NK-92 treated with Interleukin-12 subunit alpha and Interleukin-12 subunit beta, amount 100 ng/mL, for 24 hours (cell line): ENCODE measurements at places on chromosomes 5 and 9.

DNA sequence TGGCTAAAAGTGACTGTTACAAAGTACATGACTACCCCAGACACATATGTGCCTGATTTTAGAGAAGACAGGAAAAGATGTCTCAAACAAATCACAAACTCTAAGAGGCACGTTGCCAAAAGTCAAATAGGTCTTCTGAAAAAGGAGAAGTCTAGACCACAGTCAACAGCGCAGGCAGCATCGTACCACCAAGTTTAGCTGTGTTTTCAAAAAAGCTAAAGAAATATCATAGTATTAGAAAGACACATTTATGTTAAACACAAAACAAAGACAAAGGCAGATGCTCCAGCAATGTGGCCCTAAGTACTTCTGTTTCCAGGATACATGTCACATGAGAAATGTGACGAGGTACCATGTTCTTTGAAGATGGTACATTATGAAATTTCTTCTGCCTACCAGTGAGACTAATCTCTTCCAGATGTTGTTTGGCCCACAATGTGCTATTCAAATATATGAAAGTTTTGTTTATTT, 43.5 kb downstream of the LPAR1 start:
- no peak for DNase-seq

GRCh38 chr5:74251141-74252035, 389.1 kb downstream of the ENC1 start:
- no peak for DNase-seq

GRCh38 chr5:60945813-60946187, 795 bp downstream of the NDUFAF2 start:
- no peak for DNase-seq

DNA sequence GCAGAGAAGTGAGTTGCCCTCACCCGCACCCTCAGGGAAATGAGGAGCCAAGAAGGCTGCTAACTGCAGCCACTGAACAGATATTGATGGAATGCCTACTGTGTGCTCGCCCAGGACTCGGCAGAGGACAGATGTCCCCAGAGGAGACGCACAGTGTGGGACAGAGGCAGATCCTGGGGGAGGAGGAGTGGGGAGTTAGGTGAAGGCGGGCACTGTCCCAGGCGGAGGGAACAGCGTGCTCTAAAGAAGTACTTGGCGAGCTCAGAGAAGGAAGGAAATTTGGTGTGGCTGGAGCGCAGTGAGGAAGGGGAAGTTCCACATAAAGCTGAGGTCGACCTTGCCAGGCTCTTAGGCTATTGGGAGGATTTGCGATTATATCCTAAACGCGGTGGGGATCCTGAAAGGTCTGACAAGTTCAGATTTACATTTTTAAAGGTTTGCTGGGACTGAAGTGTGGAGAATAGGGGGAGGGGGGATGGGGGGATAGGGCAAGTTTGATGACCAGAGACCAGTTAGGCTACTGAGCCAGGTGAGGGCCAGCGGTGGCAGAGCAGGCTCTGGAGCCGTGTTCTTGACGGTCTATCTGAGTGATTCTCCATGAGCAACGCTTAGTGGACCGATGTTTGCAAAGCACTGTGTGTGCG, 23.6 kb upstream of the CERCAM start:
- no peak for DNase-seq

DNA sequence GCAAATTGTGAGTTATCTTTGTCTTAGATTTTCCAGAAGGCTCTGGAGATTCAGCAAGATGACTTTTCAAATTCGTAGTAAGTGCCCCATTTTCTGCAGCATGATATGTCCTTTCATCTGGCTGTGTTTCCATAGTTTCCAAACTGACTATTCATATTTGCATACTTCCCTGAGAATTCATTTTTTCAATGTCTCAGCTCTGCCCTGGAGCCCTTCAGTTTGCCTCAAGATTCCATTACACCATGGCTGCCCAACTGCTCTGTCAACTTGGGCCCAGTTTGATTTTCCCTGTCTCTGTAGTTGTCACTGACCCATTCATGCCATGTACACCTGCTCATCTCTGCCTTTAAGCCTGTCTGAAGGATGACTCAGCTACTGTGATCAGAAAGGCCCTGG, 94.2 kb upstream of the RUSC2 start:
- DNase-seq, result no peak

DNA sequence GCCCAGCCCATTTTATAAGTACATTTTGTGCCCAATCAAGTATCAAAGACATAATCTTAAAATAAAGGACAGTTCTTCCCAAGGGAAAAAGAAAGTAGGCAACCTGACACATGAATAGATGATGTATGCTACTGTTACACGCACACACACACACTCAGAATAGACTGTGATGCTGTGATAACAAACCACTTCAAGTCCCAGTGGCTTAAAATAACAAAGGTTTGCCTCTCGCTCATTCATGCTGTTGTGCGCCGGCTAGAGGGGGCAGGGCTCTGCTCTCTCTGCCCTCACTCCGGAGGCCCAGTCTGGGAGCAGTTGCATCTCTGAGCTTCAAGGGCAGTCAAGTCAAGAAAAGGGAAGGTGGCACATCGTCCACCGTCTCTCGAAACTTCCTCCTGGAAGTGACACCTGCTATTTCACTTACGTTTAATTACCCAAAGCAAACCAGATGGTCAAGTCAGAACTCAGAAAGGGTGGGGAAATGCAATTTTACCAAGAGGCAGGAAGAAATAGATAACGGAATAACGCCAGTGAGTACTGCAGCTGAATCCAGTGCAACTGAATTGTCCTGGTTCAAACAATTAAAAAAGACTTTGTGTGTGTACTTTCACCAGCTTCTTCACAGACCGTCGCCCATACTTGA, 43.3 kb downstream of the ANKRD33B start:
- DNase-seq, result no peak

GRCh38 chr9:88574953-88575352, 40.0 kb downstream of the NXNL2 start:
- DNase-seq, result no peak
